Activated naive CD8-positive, alpha-beta T cell treated with anti-CD3 and anti-CD28 coated beads for 36 hours (primary cell): ENCODE measurements at places on chromosomes 6 and 20.

DNA sequence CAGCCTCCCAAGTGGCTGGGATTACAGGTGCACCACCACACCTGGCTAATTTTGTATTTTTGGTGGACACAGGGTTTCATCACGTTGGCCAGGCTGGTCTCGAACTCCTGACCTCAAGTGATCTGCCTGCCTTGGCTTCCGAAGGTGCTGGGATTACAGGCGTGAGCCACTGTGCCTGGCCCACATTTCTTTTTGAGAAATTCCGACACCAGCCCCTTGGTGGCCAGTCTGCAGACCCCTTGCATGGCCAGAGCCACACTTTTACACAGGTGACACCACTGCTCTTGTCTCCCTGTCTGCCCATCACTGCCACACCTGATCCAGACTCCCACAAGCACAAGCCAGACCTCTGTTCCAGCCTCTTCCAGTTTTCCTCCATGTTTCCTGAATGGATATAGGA, 33.0 kb downstream of the SRSF3 start:
- DNase-seq: no peak

GRCh38 chr20:48603819-48604405, 223.9 kb downstream of the PREX1 start:
- DNase-seq: no peak

- DNase-seq: no peak
These were observed 76.1 kb downstream of the RNF182 start for GRCh38 chr6:14000901-14001300.

DNA sequence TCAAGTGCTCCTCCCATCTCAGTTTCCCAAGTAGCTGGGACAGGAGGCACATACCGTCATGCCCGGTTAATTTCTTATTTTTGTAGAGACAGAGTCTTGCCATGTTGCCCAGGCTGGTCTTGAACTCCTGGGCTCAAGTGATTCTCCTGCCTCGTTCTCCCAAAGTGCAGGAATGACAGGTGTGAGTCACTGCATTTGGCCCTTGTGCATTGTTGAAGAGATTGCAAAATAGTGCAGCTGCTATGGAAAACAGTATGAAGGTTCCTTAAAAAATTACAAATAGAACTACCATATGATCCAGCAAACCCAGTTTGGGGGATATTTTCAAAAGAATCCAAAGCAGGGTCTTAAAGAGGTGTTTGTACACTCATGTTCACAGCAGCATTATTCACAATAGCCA, 69.1 kb downstream of the GJA10 start:
- DNase-seq: no peak

DNA sequence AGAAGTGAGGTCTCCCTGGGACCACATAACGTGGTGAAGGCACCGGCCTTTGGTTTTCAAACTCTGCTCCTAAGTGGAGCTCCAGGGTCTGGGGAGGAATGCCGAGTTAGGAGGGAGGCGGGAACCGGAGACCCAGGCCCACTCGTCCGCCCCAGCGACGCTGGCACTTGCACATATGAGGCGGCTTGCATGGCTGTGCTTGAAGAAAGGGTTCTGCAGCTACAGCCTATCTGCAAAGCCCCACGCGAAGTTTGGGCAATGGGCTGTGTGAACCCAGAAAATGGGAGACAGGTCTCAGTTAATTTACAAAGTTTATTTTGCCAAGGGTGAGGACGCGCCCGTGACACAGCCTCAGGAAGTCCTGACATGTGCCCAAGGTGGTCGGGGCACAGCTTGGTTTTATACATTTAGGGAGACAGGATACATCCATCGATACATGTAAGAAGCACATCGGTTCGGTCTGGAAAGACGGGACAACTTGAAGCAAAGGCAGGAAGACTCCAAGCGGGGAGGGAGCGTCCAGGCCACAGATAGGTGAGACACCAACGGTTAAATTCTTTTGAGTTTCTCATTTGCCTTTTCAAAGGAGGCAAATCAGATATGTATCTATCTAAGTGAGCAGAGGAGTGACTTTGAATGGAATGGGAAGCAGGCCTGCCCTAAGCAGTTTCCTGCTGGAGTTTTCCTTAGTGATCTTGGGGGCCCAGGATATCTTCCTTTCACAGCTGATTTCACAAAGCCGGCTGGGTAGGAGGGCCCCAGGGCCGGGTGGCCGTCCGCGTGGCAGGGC, 782 bp upstream of the PCMTD2 start:
- no peak for DNase-seq

DNA sequence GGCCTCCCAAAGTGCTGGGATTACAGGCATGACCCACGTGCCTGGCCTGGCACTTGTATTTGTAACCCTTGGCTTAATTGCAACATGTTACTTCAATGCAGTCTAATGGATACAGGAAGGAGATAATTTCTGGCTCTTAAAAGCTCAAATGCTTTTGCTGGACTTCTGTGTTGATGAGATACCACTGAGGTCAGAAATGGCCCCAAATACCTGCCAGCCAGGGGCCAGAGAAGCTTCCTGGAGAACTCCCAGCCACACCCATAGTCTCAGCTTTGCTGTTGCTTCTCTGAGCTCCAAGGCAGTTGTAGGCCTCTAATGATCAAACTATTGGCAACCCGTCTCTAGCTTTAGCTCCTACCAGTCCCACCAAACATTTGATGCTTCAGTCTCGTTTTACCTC, 14.2 kb upstream of the ZNFX1 start:
- DNase-seq: no peak

GRCh38 chr20:9110916-9111432, 42.1 kb downstream of the PLCB4 start:
- DNase-seq: no peak

DNA sequence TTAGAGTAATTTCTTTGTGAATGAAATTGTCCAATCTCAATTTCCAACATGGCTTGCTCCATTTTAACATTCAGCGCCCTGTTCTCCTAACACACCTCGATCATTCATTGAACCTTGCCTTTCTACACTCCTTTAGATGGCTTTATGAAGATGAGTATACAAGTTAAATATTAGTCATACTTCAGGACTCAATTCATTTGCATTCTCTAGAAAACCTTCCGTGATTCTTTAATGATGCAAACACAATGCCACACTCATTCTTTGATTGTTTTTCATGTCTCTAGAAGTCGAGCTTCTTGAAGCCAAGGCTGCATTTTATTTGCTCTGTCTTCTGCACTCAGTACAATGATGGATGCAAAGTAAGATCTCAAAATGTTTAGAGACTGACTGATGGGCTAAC, 641.2 kb downstream of the DOK5 start:
- no peak for DNase-seq

DNA sequence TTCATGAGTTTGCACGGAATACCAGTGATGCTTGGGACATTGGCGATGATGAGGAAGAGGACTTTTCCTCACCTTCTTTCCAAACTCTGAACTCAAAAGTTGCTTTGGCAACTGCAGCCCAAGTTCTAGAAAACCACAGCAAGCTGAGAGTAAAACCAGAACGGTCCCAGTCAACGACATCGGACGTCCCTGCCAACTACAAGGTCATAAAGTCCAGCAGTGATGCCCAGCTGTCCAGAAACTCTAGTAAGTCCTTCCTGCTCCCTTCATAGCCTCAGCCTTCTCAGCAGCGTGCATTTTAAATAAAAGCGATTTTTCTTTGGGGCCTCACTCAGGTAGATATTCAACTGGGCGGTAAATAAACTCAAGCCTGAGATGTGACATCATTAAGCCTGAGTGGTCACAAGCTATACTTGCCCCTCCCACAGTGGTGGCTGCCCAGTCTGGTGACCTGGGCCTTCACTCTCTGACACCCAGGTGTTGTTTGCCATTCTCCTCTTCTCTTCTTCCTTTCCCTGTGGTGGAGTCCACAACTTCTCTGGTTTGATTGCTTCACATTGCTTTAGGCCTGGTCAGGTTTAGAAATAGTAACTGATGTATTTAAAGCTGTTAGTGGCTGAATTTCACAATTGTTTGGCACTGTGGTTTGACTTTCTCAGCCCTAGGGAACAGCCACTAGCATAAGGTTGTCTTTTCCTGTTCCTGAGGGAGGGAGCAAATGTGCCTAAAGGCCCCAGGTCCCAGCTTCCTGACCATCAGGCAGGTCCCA, 21.6 kb upstream of the TMEM217 start:
- DNase-seq: no peak

GRCh38 chr6:111942561-111942960, 69.3 kb upstream of the FYN start:
- DNase-seq: no peak

DNA sequence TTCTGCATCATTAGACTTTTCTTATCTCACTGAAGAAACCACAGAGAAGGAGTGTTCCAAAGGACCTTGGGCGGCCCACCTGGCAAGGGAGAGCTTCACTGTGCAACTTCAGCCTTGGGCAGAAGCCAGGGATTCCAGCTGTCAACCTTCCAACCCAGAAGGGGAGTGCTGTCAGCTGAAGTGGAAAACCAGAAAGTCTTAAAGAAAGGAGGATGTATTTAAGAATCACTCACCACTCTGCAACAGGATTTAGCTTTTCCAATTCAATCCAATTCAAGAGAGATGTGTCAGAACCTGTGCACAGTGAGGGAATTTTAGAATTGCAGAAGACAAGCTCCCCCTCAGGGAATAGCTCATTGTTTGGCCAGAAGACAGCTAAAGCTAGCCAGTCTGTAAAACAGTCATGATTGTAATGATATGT, 553.7 kb downstream of the CD83 start:
- DNase-seq: no peak

DNA sequence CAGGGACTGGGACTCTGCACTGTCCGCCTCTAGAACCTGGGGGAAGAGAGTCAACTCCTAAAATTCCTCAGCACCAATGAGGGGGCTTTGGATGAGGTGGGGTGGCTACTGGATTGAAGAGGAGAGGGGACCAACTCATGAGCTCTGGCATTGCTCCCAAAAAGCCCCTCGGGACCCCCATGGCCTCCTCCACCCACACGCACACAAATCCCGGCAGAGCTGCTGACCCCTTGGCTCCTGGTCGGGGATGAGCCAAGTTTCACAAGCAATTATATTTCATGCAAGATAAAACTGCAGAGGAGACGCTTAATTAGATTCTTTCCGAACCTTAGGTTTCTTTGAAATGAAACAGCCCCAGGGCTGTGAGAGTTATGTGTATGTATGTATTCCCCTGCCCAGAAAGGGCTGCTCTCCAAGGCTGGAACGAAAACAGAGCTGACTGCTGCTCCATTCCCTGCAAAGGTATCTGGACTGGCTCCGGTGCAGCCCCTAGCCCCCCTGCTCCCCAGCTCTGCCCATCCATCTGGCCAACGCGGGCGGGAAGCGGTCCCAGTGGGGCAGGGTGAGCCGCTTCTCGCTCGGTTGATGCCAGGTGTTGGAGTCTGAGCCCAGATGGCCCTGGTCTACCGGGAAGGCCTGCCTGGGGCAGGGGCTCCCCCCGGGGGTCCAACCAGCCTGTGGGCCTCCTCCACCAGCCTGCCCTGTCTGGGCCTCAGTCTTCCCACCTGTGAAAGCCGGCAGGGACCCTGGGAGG, 46.8 kb upstream of the STX16 start:
- no peak for DNase-seq

DNA sequence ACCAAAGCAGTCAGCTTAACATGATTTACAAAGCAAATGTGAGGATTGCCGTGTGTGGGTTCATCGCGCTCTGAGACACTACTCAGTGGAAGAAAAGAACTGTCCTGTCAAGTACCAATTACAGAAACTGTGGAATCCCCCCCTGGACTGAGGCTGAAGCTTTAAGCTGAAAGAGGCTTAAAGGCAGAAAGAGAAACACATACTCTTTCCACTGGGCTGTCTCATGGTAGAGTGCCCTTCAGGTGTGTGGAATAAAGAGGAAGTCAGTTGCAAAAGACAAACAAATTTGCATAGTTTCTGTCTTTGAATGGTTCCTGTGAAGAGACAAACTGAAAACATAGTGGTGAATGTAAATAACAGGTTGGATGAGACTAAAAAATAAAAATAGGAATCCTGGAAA, 560.4 kb upstream of the SYNCRIP start:
- no peak for DNase-seq

- no peak for DNase-seq
These were observed 1.4 kb downstream of the ELOVL5 start for GRCh38 chr6:53347250-53347920.

DNA sequence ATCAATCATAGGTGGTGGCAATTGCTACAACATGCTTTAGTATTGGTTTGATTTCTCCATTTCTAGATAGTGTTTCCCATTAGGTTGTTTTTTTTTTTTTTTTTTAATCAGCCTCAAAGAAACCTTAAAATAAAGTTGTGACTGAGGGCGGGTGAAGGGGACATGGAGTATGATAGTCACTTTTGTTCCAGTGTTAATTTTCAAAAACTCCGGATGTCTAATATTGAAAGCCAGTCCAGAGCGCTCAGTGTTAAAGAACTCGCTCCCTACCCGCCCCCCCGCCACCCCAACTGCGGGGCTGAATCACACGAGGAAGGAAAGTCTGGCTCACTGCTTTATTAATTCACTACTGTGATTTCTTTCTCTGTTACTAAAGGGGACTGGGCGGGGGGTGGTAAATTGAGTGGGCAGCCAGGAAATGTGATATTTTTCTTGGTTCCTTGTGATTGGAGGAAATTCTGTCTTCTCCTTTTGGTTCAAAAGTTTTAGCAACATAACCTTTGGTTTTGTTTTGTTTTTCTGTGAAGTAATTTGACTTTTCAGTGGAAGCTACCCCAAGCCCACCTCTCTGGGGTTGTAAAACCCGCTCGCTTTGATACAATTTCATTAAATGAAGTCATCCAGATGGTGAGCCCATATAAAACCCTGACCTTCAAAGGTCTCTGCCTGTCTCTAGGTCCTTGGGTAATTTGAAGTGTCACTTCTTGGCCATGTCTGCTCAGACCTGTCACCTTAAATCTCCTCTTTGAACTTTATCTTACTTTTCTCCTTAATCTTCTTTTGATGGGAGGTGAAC, 38.0 kb downstream of the TNFAIP3 start:
- DNase-seq: peak; percentile 81

DNA sequence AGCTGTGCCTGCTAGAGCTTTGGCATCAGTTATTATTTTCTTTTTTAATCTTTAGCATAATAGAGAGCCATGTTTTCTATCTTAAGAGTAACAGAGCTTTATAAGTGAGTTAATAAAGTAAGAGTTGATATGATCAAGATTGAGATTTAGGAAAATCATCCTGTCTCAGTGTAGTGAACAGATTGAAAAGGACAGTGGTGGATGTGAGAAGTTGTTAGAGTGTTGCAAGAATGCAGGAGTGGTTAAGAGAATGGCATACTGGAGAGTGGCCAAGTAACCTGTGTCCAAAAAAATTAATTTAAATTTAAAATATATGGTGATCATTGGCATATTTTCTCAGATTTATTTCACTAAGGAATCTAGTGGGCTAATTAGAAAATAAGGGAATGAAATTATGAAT, 629.3 kb downstream of the GRIK2 start:
- no peak for DNase-seq

DNA sequence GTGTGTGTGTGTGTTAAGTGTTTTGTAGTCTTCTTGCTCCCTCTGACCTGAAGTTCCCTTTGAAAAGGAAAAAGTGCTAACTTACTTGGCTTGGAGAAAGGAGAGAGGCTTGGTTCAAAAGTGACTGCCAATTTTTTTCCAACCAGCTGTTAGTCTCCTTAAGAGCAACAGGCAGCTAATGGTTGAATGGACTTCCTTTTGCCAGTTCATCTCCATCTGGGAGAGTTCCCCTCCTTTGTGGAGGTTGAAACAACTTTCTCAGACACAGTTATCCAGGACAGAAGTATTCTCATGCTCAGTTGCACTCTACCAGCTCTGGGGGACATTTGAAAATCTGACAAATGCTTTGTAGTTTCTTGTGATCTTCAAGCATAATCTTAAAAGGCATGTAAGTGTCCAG, 4.5 kb downstream of the RIPOR2 start:
- no peak for DNase-seq
